Pancreas (tissue), 10 donors: ENCODE measurements at places on chromosomes 1 and 21.
A peak's percentile ranks its signal among the peaks of the same experiment; 100 is the strongest.

GRCh38 chr1:113963281-113963906, 15.9 kb upstream of the OLFML3 start:
- no peak for DNase-seq

DNA sequence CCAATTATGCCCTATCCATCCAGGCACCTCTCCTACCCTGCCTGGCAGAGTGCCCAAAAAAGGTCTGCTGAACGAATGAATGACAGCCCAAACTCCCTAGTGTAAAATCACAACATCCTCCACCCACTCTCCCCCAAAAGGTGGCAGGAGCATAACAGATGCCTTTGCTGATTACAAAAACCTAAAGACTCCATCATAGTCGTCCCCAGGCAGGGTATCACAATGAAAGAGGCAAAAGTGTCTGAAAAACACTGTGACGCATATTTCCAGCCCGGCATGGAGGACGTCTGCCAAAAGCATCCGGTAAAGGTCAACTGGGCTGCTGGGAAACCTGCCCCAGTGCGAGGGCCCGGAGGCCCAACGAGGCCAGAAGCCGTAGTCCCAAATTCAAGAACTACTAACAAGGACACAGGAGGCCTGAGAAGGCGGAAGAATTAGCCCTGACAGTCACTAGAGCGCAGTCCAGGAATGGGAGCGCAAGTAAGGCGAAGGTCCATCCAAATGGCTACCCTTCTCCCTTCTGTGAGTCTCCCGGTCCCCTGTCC, 576 bp downstream of the SMIM12 start:
- no peak for DNase-seq

DNA sequence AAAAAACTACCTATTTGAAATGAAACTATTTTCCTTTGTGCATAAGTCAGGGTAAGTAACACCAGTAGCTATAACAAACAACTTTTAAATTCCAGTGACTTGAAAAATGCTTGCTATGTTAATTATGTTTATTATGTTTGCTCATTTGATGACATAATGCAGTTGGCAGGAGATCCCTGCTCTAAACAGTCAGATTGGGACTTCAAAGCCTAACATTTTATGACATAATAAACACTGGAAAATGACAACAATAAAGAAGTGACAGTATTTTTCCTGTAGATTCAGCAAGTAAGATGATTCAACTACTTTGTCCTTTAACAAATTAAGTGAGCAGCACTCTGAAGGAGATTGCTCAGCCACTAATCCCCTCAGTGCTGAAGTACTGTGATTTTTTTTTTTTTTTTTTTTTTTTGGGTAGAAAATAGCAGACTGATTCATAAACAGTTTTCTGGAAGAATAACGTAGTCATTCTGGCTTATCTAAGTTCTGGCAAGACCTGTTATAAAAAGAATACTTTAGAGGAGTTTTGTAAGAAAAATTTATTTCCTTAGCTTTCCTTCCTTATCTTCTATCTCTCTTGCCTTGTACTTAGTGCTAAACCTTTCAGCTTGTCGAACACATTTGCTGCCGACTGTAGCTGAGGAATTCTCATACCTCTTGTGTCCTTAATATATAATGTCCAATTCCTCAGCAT, 207.2 kb downstream of the PTGER3 start:
- no peak for DNase-seq

- DNase-seq = no peak
Observed at GRCh38 chr1:21028520-21029145, 148.1 kb downstream of the EIF4G3 start.

- DNase-seq = no peak
Observed at GRCh38 chr1:109167001-109167506, 46.7 kb upstream of the SARS1 start.

DNA sequence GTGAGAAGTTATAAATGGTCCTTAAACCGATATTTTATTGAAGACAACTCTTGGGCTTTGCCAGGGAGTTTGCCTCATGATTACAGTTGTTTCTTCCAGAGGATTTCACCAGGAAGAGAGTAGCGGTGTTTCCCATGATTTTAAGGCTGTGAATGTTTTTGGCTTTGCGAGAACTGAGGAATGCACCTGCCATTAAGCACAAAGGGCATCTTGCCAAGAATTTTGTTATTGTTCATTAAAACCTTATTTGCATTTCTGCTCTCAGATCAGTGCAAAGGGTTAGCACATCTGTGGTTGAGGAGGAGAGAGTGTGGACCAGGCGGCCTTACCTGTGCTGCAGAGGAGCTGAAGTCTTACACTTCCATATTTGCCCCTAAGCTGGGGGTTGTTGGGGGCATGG, 13.8 kb downstream of the CNIH3 start:
- DNase-seq = no peak

DNA sequence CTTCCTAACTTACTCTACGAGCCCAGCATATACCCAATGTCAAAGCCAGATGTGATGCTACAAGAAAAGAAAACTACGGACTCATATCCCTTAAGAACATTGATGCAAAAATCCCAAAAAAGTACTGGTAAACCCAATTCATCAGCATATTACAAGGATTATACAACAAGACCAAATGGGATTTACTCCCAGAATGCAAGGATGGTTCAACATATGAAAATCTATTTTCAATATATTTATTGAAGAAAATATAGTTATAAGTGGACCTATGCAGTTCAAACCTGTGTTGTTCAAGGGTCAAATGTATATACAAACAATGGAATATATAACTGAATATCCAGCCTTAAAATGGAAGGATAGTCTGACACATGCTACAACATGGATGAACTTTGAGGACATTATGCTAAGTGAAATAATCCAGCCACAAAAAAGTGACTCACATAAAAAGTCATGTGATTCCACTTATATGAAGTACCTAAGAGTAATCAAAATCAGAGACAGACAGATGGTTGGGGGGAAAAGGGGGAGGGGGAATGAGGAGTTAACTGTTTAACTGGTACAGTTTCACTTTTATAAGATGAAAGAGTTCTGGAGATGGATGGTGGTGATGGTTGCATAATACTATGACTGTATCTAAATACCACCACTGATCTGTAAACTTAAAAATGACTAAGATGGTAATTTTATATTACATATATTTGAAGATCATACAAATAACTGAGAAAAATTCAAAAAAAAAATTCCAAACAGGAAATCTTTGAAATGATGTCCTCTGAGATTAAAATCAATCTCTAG, 3.7 kb upstream of the KLF18 start:
- DNase-seq = no peak

DNA sequence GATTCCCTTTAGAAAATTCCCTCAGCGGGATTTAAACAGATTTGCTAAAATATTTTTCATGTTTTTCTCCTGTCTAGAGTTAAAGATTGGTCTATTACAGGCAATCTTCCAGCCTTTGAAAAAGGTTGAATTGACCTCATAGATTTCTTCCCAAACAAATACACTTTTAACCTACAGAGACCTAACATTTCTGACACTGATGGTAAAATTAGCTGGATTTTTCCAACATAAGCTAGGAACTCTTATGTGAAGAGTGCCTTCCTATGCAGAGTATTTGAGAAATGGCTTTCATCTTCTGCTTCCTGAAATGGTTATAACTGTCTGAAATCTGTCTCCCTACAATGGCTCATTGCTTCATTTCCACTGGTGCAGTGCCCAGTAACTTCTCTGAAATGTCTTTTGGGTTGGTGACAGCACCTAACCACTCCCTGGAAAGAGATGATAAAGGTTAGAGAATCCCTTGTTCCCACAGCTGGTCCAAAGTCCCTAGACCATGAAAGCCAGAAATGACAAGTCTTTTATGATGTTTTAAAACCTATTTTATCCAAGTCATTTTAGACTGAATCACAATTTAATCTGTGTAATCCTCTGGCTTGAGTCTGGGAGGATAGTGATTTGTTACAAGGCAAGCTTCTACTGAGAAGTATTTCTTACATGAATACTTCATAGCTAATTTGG, 269.4 kb downstream of the BACH1 start:
- DNase-seq = no peak

GRCh38 chr1:163046071-163046470, 23.1 kb upstream of the RGS4 start:
- DNase-seq = no peak

DNA sequence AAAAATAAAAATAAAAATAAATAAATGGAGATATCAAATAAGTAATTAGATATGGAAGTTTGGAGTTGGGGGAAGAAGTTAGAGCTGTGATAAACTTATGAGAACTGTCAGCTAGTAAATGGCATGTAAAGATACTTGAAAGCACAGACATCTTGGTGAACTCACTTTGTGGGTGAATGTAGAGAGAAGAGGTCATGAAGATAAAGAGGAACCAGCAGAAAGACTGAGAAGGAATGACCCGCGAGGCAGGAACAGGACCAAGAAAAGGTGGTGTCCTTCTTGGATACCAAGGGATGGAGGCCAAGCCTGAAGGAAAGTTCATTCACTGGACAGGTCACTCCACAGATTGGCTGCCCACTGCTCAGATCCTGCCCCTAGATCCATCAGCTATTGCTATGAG, 4.7 kb upstream of the CAPZB start:
- DNase-seq = no peak

DNA sequence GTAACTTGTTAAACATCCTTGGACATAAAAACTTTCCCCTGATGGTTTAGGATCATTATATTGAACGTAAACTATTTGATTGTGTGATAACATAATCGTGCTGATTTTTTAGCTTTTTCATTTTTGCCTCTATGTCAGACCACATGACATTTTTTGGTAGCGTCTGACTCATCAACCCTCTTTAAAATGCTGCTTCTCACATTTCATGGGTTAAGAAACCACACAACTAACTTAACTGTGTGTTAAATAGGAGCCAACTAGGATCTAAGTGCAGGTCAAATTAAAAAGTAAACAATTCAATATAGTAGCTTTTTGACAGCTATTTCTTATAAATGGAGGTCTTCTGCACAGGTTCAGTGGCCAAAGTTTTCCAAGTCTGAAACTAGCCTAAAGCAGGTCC, 9.8 kb downstream of the BTG3 start:
- no peak for DNase-seq

- DNase-seq = no peak
Observed at GRCh38 chr1:77484926-77485325, 197.5 kb downstream of the ZZZ3 start.

GRCh38 chr1:100037656-100037926, 67.8 kb downstream of the SLC35A3 start:
- no peak for DNase-seq

DNA sequence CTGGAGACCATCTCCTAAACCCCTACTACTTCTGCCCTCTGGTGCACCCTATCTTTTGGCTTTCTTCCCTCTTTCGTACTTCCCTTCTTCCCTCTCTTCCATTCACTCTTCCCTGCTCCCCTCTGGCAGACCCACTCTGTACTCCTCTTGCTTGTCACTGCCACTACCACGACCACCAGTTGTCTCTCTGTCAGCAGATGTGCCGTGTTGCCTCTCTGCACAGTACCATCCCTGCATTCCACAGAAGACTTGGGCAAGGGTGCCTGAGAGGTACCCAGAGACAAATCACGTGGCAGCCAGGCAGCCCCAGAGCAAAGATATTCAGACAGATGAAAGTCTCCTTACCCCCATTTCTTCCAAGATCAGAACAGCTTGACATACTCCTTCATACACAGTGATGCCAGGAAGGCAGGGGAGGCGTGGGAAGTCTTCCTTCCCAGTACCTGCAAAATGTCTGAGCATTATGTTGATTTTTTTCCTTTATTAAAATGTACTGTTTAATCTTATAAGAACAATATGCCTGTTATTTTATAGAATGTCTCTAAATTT, 15.0 kb downstream of the CAMSAP2 start:
- no peak for DNase-seq

DNA sequence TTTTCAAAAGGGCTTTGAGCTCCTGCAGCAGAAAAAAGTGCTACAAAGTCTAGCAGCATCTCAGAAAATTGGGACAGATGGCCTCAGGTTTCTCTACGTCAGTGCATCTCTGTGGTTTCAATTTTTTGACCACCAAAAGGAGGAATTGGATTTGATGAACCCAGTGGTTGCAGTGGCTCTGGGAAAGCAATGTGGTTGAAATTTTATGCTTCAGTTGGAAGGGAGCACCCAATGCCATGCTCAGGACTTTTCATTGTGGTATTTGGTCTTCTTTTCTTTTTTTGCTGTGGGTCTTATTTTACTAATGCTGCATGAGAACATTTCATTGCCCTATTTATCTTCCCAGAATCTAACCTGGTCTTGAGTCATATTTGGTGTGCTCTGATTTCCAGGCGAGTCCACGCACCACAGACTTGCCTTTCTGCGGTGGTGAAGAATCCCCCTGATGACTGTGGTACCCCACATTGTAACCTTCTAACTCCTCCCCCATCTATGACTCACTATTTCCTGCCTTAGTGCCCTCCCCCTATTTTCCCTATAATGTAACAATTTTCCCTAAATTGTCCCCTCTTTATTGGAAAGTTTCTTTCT, 56.7 kb downstream of the S1PR1 start:
- DNase-seq = no peak

GRCh38 chr1:200131551-200132125, 104.1 kb downstream of the NR5A2 start:
- DNase-seq = no peak

GRCh38 chr1:58997060-58997411, 213.2 kb upstream of the JUN start:
- DNase-seq = no peak

DNA sequence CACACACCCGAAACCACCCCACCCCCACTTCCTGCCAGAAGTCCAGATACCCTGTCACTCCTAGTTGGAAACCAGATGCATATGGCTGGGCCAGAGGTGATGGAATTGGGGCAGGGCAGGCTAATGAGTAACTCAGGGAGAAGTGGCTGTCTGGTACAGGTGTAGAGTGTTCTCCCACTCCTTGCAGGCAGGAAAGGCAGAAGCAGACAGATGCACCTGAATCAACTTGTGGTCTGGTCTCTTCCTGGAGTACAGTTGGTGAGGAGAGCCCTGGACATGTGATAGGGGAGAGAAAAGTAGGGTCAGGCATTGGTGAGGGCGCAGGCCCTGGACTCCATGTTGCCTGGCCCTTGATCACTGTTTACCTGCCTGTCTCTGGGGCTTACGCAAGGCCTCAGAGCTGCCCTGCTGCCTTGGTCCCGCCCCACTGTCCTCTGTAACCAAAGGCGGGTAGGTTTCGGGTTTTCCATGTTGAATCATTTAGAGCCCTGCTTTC, 2.5 kb downstream of the CGN start:
- DNase-seq = peak; percentile 90

- DNase-seq = no peak
Observed at GRCh38 chr1:91700771-91701471, 185.0 kb downstream of the TGFBR3 start.

- DNase-seq = no peak
Observed at GRCh38 chr1:22870201-22870871, 102.3 kb downstream of the LACTBL1 start.

GRCh38 chr1:200699871-200700270, 30.2 kb upstream of the DDX59 start:
- no peak for DNase-seq

DNA sequence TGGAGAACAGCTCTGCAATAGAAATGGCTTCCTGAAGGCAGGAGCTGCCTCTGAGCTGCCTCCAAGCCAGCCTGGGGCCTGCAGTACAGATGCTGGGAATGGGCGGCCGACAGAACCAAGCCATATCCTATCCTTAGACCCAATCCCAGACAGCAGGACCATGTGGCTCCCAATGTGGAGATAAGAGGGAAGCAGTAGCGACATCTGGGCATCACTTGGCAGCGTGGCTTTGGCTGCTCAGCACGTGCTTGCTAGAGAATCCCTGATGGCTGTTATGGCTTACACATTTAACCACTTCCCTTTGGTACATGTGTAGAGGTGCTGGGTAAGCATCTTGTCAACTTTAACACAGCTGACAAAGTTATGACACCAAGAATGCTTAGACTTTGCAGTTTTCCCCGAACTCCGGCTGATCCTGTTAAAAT, 87.7 kb downstream of the MAN1C1 start:
- no peak for DNase-seq
